ENCODE measurements at places on chromosomes 12 and 14.
A peak's percentile ranks its signal among the peaks of the same experiment; 100 is the strongest.

GRCh38 chr14:65243766-65244442 is 141.6 kb upstream of the MAX start:
- DNase-seq, result no peak

GRCh38 chr12:12032851-12033797 is 37.6 kb upstream of the BCL2L14 start:
- peak; percentile 84 for DNase-seq

DNA sequence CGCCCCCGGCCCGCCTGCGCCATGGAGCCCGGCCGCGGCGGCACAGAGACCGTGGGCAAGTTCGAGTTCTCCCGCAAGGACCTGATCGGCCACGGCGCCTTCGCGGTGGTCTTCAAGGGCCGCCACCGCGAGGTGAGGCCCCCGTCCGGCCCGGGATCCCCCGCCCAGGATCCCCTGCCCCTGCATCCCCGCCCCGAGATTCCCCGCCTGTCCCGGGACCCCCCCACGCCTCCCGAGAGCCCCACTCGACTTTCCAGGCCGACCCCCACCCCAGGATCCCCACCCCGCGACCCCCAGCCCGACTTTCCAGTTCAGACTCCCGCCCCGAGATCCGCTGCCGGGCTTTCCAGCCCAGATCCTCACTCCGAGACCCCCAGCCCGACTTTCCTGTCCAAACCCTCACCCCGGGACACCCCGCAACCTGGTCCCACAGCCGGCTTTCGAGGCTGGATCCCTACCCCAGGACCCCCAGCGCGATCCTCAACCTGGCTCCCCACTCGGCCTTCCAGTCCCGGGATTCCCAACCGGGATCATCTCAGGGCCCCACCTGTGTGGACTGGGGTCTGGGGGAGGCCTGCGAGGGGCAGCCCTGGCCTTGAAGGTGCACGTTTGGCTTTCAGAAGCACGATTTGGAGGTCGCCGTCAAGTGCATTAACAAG is 688 bp downstream of the ULK1 start:
- peak; percentile 39 for DNase-seq

- no peak for DNase-seq
Observed at GRCh38 chr14:75865531-75865930, 116.3 kb downstream of the TGFB3 start.

DNA sequence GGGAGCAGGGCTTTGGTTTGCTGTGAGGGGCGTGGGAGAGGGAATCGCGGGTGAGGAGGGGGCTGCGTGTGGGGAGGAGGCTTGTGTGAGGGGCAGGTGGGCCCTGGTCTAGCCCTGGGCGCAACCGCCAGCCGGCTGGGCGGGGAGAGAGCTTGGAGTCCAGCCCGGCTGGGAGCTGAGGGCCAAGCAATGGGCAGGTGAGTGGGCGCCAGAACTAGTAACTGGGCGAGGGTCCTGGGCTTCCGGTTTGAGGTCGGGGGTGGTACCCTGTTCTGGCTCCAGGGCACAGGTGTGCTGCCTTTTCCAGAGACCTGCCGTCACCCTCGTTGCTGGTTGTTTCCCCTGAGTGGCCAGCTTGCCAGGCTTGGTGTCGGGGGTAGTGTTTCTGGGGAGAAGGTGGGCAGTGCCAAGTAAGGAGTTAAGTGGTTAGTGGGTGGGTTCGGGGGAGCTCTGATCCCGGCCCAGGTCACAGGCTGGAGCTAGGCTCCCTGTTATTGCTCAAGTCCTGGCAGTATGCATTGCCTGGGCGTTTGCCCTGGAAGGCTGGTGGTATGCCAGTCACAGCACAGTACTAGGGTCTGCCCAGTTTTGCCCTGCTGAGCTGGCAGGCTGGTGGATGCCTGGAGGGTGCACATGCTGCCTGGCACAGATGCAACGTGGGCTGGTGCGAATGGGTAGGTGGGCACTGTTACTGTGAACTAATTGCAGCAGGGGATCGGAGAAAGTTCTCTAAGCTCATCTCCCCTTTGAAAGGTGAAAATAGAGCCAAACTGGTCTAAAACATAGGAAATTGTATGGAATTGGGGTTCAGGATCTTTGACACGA is 683 bp downstream of the CIPC start:
- DNase-seq, result peak; percentile 53

DNA sequence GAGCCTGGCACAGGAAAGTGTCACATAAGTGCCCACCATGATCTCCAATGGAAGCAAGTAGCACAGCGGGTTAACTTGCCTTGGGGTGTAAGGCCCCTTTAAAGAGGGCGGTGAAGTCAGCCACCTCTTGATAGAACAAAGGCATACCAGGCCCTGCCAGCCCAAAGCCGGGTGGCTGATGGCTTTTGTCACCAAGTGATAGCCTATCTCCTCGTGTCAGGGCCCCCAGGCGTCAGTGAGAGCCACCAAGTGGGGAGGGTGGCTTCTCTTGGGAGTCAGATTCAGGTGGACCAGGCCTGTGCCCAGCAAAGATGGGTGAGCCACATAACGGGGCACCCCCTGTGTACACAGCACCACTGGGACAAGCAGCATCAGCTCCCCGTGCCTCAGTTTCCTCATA is 8.3 kb upstream of the MYL2 start:
- no peak for DNase-seq

DNA sequence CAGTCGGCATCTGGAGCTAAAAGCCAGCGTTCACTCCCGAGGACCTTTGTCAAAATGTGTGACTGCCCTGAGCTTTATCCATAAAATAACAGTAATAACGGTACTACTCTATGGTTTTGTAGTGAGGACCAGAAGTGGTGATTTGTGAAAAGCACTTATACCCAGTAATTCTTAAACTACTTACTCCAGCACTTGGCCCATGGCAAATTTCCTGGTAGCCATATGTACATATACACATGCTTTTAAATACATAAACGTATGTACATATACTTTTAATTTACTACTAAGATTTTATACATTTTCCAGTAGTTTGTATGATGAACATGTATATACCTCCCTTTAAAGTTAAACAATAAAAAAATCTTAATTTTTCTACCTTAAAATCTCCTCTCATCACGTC is 163.8 kb upstream of the TMEM132C start:
- no peak for DNase-seq

DNA sequence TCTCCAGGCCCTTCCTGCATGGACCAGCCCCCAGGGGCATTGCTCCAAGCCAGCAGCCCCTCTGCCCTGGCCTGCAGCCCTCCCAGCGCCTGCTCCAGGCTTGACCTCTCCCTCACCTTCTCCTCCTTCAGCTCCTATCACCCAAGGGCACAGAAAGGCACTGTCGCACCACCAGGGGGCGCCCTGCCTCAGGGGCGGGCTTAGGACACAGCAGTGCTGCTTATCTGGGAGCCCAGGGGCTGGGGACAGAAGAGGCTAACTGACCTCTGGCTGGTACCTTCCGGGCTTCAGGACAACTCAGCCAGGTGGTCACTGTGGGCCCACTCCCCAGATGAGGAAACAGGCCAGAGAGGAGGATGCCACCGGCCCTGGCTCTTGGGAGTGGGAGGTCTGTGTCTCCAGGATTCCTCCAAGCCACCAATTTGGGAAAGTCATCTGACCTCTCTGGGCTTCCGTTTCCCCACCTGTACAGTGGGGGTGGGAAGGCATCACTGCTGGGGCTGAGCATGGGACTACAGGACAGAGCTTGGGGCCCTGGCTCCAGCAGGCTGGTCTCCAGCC is 25.3 kb upstream of the GPR132 start:
- DNase-seq, result peak; percentile 88

GRCh38 chr12:49819786-49820185 is 8.4 kb downstream of the NCKAP5L start:
- no peak for DNase-seq

DNA sequence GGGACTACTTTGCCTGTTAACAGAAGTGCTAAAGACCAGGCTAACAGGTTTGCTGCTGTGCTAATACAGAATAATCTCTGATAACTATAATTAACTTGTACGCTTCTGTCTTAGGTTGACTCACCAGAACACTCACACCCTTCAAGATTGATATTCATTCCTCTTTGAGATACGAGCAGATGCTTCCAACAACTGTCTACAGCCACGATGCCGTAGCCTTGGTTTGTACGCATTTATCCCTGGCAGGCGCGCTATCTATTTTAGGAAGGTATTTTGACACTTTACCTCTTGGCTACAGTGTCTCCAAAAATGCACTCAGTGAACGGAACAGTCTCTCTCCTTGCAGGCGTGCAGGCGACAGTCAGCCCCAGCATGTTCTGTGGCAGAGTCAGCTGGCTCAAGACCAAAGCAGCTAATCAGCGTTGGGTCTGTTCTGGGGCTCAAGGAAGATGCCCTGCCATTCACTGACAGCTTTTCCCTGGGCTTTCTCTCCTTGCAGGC is 146.4 kb upstream of the PRICKLE1 start:
- DNase-seq, result no peak

- peak; percentile 85 for DNase-seq
Observed at GRCh38 chr14:36661506-36662257, at the start of gene PAX9. Gene PAX9, plus strand, starts transcription at chr14:36661860. Its CDS starts 230 bp downstream, at chr14:36662090.

DNA sequence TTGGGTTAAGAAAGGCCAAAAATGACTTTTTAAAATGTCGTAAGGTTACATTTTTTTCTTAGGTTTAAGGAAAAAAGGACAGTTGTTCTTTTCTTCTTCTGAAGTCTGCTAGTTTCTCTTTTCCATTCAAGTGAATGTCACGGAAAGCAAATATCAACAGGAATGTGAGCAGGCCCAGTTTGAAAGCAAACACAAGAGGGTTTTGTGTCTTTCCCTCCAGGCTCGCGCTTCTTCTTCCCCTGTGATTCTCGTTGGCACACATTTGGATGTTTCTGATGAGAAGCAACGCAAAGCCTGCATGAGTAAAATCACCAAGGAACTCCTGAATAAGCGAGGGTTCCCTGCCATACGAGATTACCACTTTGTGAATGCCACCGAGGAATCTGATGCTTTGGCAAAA is 85.4 kb downstream of the LRRK2 start:
- no peak for DNase-seq

DNA sequence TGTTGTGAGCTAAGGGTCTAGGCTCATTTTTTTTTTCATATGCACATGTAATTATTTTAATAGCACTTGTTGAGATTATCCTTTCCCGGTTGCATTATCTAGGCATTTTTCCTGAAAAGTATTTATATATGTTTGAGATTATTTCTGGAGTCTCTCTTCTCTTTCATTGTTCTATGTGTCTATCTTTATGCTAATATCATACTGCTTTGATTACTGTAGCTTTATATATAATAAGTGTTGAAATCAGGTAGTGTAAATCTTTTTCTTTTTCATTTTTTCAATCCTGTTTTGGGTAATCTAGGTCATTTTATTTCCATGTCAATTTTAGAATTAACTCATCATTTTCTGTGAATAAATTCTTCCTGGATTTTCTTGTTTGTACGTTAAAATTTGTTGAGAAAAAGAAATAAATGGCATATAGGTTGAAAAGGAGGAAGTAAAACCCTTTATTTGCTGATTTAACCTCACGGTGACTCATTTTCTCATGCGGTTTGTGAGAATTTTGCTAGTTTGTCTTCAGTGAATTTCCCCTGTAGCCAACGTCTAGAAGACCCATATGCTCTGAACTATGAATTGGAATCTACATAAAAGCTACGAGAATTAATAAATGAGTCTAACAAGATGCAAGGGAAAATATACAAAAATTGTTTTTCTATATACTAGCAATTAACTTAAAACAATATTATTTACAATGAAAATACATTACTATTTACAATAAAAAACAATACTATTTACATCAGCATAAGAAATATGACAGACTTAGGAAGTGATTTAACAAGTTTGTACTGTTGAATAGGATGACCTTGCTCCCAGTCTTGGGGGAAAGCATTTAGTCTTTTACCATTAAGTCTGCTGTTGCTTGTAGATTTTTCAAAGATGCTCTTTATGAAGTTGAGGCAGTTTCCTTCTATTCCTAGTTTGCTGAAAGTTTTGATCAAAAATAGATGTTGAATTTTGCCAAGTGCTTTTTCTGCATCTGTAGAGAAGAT is 105.0 kb downstream of the SNAPC1 start:
- DNase-seq, result no peak
